ENCODE measurements at places on chromosomes 2 and 18.

GRCh38 chr2:41691561-41691960 lies 356.3 kb upstream of the PKDCC start:
- DNase-seq: no peak

- no peak for DNase-seq
These were observed 51.9 kb upstream of the ODC1 start for GRCh38 chr2:10499911-10500521.

DNA sequence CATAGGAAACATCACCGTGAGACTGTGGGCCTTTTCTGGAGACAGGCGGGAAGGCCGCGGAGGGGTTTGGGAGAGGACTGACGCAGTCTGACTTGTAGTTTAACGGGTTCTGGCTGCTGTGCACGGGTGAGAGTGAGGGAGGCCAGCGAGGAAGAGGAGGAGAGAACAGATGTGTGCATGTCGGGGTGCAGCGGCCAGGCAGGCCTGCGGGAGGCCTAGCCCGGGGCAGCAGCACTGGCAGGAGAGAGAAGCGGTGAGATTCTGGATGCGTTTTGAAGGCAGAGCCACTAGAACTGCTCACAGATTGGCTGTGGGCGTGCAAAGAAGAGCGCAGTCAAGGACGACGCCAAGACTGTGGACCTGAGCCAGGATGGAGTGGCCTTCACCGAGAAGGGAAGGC lies 53.9 kb downstream of the PTGR3 start:
- DNase-seq: no peak

DNA sequence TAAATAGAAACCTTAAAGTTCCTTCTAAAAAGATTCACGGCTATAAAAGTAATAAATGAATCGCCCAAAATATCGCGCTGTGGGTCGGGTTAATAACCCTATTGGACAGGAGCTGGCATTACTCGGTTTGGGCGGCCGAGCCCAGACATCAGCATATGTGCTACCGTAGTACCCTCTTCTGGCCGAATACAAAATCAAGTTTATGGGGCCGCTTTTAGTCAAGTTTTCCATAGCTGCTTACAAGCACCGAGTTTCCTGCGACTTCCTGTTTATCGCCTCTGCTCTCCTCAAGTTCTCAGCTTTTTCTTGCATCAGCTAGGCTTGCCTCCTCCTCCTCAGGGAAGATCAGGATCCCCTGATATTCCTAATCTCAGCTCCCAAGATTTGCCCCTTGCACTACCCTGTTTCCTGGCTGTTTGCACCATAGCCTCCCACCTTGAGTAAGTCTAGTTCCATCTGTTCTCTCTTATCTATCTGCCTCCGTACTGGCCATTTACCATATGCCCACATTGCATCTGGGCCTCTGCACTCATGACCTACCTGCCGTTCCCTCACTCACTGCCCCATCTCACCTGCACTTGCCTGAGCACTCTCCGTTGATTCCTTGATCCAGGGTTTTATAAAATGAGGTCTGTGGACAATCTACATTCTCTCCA lies 56.1 kb downstream of the SLC35F5 start:
- DNase-seq: no peak

GRCh38 chr2:177383935-177384334 lies 8.6 kb upstream of the AGPS start:
- DNase-seq: no peak

DNA sequence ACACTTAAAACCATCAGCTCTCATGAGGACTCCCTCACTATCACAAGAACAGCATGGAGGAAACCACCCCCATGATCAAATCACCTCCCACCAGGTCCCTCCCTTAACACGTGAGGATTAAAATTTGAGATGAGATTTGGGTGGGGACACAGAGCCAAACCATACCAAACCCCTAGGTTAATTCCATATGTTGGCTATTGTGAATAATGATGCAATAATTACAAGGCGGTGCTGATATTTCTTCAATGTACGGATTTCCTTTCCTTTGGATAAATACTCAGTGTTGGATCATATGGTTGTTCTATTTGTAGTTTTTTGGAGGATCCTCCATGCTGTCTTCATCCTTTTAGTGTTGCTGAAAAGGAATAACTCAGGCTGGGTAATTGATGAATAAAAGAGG lies 652.1 kb upstream of the PKDCC start:
- DNase-seq: no peak

- DNase-seq: no peak
These were observed 134.4 kb downstream of the MAIP1 start for GRCh38 chr2:200089756-200090109.

GRCh38 chr2:3730646-3731045 lies 27.3 kb downstream of the DCDC2C start:
- DNase-seq: peak; percentile 58

GRCh38 chr2:60882971-60883753 lies 1.8 kb downstream of the REL start:
- peak; percentile 24 for DNase-seq

DNA sequence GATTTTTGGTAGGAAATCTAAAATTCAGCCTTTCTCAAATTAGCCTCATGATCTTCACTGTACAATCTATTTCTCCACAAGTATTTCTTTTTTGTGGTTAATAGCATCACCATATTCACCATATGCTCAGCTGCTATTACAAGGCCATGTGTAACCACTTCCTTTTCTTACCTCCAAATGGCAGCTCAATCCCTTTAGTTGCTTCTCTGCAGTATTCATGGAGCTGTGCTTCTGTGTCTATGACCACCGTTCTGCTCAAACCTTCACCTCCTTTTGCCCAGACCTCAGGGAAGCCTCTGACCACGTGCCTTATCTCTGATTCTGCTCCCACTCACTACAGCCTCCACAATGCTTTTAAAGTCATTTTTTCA lies 126.7 kb upstream of the TMEM200C start:
- peak; percentile 28 for DNase-seq

DNA sequence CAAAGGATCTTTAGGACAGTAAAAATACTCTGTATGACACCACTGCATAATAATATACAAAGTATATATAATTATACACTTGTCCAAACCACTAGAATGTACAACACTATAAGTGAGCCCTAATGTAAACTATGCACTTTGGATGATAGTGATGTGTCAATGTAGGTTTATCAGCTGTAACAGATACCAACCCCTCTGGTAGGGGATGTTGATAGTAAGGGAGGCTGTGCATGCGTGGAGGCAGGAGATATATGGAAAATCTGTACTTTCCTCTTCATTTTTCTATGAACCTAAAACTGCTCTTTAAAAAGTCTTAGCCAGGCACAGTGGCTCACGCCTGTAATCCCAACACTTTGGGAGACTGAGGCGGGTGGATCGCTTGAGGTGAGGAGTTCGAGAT lies 37.5 kb upstream of the SP3 start:
- DNase-seq: no peak

- no peak for DNase-seq
These were observed 33.3 kb downstream of the STRADB start for GRCh38 chr2:201484805-201485204.

- DNase-seq: no peak
These were observed 236.7 kb downstream of the FHOD3 start for GRCh38 chr18:36534154-36534688.

DNA sequence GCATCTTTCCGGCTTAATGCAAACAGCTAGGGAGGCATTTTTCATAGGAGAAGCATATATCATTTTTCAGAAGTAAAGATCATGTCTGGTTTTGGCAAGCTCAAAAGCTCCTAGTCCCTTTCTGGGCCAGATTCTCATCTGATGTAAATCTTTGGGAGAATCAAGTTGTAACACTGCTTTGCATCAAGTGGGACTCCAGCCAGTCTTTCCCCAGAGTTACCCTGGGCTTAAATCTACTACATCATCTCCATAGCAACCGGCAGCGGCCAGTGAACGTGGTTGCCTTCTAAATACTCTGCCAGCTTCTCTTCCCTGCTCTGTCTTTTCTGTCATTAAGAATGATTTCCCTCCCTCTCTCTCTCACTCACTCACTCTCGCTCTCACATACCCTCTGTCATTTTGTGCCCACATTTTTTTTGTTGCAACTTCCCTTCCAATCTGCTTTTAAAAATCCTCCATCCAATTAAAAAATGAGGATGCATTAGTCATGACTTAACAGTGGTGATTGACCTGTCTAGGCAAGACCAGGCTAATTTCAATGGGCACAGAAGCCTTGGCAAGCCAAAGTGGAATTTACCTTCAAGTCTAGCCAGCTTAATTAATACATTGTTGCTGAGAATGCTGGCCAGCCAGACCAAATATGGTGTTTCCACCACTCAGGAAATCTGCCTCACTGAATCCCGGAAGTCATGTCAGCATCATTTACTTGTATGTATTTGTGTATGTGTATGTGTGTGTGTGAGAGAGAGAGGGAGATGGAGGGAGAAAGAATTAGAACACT lies 93.0 kb downstream of the NRP2 start:
- no peak for DNase-seq

GRCh38 chr2:205193836-205194228 lies 488.5 kb upstream of the NRP2 start:
- no peak for DNase-seq

DNA sequence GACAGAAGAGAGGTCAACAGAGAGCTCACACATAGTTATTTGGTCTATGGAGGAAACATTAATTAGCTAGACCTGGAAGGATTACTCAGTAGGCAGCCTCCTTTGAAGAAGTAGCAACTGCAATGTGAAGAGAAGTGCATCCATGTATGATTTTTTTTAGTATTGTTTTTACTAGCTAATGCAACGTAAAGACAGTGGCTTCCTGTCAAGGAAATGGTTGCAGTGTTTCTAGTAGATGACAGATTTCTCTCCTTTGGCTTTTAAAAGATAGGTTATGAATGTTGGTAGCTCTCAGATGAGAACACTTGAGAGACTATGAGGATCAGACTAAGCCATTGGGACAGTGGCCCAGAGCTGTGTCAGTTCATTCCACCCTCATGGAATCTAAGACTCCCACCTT lies 175.8 kb downstream of the AGPS start:
- DNase-seq: no peak

DNA sequence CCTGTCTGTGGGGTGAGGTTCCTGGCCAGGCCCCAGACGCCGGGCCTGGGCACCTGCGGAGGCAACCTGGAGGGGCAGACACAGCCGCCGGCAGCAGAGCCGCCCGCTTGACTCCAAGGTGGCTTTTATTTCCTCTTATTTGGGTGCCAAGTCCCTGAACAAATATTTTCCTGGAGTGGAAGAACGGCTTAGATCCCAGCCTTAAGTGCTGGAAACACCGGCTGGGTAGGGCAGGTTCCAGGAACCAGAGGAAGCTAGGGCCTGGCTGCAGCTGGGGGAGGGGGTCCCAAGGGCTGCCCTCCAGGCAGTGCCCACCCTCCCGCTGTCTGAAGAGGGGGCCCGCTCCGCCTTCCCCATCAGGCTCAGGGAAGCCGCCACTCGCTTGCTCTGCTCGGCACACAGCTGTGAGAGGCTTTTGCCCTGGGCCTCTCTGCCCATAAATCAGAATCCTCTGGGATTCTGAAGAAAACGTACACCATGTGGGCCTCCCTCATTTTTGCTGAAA lies 28.2 kb downstream of the SDC1 start:
- no peak for DNase-seq

DNA sequence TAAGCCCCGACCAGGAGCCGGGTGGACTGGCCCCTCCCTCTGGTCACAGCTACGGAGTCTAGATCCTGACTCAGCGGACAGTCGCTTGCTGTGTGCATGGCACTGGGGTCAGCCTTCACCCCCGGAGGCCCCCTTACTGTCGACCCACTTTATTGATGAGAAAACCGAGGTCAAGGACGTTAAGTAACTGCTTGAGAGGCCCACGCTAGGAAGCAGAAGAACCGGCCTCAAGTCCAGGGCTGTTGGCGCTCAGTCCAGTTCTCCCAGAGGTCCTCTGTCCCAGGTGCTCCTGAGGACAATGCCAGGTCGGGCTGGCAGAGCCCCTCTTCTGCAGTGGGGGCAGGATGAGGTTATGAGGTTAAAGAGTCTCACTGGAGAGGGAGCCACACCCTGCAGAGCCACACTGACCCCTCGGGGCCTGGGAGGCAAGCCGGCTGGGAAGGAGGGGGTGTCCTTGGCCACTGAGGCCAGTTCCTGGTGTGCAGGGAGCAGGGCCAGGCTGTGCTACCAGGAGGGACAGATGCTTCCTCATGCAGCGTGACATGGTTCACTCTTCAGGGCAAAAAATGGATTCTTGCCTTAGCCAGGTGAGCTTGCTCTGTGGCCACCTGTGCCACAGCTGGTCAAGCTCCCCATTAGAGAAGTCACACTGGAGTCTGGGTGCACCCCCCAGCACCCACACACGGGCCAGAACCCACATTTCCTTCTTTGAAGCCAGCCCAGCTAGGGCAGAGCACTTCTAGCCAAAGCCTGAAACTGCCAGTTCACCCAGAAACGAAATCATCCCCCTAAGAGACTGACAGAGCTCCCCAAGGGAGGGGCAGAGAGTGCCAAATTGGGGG lies 47.3 kb upstream of the HPCAL1 start:
- no peak for DNase-seq

DNA sequence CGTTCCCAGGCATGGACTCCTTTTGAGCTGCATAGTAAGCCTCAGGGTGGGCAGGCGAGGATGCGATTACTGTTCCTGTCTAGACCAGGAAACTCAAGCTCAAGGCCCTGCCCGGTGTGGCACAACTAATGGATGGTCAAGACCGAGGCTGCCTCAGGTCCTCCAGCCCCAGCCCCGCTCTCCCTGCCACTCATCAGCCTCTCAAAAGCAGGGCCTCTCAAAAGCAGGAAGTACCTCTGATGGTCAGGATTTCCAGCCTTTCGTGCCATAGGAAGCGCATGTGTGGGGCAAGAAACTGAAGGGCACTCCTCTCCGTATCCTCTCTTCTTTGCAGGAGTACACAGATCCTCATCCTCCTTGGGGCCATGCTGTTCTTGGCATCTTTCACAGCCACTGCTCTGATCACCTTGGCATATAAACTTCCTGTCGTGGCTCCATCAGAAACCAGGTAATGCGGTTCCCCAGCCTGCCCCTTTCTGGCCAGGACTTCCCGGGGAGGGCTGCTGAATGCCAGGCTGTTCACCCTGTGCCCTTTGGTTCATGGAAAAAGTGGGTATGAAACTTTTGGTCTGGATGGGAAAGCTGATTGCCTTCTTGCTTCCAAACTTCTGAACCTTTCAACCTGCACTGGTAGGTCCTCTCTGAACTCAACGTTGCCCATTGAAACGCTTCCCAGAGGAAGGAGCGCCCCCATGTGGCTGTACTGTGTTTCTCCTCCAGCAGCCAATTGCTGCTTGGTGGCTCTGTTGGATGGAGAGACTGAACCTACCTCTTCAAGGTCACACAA lies 82.8 kb upstream of the SEC11C start:
- peak; percentile 84 for DNase-seq

- no peak for DNase-seq
These were observed 46.7 kb downstream of the KLF7 start for GRCh38 chr2:207119048-207119447.

- peak; percentile 55 for DNase-seq
These were observed 66.6 kb downstream of the TWSG1 start for GRCh38 chr18:9401176-9401575.

Data from choroid plexus epithelial cell (primary cell).